Stimulated activated CD4-positive, alpha-beta T cell treated with anti-CD3 and anti-CD28 coated beads, Interleukin-12 subunit alpha, Interleukin-12 subunit beta, amount 100 ng/mL, for 4 hours (primary cell): ENCODE measurements at places on chromosomes 4 and X.

DNA sequence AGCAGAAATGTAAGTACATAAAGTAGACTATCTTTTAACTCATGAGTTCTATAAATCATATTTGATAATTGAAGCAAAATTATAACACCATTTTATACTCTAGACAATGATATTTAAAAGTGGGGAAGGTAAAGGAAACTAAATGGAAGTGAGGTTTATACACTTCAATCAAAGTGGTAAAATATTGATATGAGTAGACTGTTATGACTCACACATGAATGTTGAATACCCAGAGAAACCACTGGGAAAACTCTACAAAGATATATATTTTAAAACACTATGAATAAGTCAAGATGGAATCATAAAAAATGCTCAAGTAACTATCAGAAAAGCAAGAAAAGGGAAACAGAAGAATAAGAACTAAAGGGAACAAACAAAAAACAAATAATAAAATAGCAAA is 8.4 kb downstream of the VSIG1 start:
- no peak for DNase-seq

DNA sequence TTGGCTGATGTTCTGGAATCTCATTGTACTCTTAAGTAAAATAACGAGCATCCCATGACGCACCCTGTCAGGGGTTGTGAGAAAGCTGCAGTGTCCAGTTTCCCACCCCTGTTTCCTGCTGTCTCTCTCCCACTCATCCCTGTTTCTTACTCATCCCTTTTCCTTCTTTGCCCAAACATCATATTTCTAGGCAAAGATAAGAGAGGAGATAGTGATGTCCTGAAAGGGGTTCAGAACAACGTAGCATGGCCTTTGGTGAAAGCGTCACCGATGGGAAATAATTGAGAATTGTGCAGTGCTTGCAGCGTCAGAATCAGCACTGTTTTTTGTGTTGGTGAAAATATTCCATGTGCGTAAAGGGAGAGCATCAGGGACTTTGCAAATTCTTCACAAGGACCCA is 23.5 kb upstream of the TMEM165 start:
- no peak for DNase-seq

GRCh38 chr4:89657931-89658700 is 178.8 kb downstream of the SNCA start:
- no peak for DNase-seq

GRCh38 chr4:54091637-54092404 is 8.1 kb upstream of the GSX2 start:
- DNase-seq: peak; percentile 73

- DNase-seq: no peak
These were observed 64.7 kb downstream of the ARHGEF9 start for GRCh38 chrX:63720293-63720692.
